GM18507 (cell line): ENCODE measurements at places on chromosomes 4 and X.

GRCh38 chrX:147803948-147804347, 107.8 kb upstream of the FMR1 start:
- DNase-seq, result no peak

GRCh38 chr4:6452897-6453687, 19.3 kb downstream of the PPP2R2C start:
- DNase-seq, result no peak

DNA sequence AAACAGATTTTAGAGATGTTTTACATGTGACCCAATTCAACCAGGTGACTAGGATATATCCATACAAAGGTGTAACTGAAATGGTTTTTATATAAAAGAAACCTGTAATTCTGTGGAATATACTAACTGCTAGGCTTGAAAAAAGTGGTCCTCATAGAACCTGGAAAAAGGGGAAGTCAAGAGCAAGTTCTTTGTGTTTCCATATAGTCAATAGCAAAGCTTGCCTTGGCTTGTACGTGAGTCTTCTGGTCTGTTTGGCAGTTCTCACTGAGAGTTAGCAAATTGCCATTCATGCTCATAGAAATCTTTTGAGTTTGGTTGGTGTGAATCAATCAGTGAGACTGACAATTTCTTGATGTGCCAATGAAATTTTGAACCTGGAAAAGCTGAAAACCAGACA, 79.4 kb upstream of the SMIM10 start:
- no peak for DNase-seq

- DNase-seq, result no peak
Measured at GRCh38 chr4:147371661-147372060, 109.2 kb upstream of the EDNRA start.

DNA sequence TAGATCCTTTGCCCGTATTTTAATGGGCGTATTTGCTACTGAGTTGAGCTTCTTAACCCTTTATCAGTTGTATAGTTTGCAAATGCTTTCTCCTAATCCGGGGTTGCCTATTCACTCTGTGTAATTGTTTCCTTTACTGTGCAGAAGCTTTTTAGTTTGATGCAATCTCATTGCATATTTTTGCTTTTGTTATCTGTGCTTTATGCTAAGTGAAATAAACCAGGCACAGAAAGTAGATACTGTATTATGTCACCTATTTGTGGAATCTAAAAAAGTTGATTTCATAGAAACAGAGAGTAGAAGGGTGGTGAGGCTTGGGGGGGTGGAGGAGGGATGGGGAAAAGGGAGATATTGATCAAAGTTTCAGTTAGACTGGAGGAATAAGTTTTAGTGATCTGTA, 17.7 kb downstream of the OGT start:
- no peak for DNase-seq

GRCh38 chrX:15465347-15465746, 27.8 kb downstream of the PIR start:
- DNase-seq, result no peak
